ENCODE measurements at places on chromosomes 5 and 9.

GRCh38 chr5:159697530-159697929 is 218.8 kb upstream of the ADRA1B start:
- no peak for DNase-seq

DNA sequence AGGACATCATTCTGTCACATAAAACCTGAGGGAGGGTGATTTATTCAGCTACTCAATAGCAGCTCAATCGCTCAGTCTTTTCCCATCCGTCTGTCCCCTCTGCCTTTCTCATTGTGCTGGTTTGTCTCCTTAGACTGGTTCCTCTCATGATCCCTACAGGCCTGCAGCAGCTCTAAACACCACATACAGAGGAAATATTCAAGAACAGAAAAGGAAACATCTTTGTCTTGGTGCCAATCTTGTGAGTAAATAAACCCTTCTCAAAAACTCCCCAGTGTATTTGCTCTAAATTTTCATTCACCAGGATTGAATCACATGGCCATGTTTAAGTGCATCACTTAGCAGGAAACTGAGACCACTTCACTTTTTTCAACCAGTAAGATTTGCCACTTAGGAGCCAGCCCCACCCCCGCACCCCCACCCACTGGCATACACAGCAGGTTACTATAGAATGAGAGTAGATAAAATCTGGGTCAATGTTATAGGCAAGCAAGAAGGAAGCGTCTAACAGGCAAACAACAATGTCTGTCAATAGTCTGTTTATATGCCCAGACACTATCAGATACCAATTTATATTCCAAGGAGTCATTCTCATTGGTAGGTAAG is 895.5 kb upstream of the DMAC1 start:
- no peak for DNase-seq

- DNase-seq = no peak
These were observed 10.7 kb upstream of the LURAP1L start for GRCh38 chr9:12764150-12764549.

GRCh38 chr5:120813551-120813950 is 349.5 kb downstream of the PRR16 start:
- DNase-seq = no peak

DNA sequence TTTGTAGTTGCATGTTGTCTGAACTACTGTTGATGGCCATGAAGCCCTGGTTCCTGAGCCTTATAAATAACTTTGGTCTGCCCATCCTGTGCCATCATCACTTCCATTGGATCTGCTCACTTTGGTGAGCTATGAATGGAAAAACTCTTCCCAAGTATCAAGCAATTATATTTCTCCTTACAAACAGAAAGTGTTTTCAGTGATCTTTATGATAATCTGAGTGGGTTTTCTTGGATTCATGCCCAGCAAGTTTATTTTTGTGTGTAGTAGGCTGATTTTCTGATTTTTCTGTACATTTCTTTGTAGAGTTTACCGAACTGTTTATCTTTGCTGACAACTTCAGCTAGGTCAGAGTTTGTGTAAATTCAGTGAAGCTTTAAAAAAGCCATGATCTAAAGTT is 31.0 kb downstream of the CAMK4 start:
- no peak for DNase-seq

- peak; percentile 11 for DNase-seq
These were observed 69.5 kb upstream of the CKMT2 start for GRCh38 chr5:81163651-81164050.

DNA sequence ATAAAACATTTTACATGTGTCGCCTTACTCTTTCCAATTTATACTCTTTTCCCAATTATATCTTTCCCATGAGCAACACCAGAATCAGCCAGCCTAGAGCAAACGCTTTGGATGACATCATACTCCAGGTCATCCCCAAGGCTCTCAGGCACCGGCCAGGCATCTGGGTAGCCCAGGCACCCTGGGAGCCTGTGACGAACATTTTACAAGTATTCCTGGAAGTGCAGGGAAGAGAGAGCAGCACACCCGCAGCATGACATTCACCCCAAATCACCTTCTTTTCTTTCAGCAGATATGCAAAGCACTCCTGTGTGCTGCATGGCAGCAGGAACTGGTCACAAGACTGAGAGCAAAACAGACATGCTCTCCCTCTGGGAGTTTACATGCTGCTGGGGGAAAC is 75.7 kb upstream of the SMIM23 start:
- no peak for DNase-seq

DNA sequence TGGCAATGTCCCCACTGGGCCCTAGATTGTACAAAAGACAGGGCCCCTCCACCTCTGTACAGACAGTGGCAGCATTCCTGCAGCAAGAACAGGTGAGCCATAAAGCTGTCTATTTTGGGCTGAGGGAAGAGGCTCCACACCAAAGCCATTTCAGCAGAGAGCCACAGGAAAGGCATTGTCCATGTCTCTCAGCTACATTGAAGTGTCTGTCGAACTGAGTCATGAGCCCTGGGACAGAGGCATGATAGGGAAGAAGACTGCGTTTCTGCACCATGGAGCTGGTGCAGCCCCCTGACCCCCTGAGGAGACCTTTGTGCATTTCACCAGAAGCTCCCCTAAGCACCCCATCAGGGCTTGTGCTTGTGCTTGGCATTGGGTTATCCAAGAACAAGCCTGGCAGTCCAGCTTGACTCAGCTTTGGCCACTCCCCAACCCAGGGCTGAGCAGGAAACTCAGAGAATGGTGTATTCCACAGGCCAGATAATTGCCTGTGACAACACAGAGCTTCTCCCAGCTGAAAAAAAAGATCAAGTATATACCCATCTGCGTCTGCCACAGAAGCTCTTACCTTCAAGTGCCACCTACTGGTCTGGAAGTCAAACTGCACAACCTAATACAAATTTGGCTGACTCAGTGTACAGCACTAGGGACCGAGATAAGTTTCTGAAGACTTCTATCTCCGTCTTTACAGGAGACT is 5.9 kb upstream of the FRMD3 start:
- DNase-seq = no peak

DNA sequence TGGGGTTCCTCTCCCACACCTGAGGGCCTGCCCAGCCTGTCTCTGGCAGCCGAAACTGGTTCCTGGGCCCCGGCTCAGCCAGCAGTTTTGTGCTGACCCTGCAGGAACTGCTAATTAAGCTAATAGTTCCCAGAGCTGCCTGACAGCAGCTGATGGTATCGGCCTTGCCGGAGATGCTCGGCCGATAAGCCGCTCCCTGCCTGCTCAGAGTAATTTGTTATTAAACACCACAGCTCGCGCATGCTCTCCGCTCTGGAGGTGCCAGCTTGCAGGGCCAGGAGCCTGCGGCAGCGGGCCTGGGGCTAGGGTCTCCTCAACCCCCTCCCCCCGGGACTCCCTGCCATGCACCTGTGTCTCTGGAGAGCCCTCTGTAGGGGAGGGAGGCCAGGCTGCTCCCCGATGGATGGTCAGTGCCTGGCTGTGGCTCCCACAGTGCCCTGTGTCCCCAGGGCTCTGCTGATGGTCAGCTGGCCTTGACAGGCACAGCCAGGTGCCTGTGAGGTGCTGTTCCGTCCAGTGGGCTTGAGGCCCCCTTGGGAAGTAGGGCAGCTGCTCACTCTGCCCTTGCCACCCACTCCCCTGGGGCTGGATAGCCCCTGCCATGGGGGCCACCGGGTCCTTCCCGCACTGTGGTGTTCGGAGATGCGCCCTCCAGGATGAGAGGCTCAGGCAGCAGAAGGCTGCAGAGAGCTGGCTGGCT is 41.7 kb downstream of the RXRA start:
- DNase-seq = no peak

GRCh38 chr9:33329979-33330378 is 39.7 kb downstream of the NFX1 start:
- DNase-seq = no peak

DNA sequence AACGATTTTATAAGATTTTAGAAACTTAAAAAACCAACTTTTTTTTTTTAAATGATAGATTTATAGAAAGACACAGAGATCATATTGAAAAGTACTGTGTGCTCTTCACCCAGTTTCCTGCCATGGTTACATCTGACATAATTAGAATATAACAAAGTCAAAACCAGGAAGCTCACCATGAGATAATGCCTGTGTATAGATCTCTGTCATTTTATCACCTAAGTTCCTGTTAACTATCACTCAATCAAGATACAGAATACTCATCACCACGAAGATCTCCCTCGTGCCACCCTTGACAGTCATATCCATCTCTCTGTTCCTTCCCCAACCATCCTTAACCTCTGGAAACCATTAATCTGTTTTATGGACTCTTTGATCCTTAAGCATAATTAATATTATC is 39.1 kb downstream of the POC5 start:
- DNase-seq = no peak

- DNase-seq = no peak
These were observed 9.7 kb upstream of the CHD1 start for GRCh38 chr5:98938464-98938863.

DNA sequence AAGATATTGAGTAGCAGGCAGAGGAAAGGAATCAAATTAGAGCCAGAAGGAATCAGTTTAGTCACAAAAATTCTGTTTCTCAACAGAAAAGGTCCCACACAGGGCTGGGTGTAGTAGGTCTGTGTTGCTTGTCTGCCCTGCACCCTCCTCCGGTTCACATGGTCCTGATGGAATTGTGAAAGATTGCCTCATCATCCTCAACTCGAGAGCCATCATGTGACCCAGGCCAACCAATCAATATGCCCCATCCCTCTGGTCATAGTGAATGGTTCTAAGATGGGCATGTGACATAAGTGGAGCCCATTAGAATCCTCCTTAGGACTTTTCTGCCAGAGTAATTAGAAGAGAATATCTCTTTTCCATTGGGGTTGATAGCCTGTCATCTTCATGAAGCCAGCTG is 56.7 kb upstream of the RAD23B start:
- no peak for DNase-seq

- no peak for DNase-seq
These were observed 34.8 kb upstream of the RAPGEF1 start for GRCh38 chr9:131774636-131775035.

DNA sequence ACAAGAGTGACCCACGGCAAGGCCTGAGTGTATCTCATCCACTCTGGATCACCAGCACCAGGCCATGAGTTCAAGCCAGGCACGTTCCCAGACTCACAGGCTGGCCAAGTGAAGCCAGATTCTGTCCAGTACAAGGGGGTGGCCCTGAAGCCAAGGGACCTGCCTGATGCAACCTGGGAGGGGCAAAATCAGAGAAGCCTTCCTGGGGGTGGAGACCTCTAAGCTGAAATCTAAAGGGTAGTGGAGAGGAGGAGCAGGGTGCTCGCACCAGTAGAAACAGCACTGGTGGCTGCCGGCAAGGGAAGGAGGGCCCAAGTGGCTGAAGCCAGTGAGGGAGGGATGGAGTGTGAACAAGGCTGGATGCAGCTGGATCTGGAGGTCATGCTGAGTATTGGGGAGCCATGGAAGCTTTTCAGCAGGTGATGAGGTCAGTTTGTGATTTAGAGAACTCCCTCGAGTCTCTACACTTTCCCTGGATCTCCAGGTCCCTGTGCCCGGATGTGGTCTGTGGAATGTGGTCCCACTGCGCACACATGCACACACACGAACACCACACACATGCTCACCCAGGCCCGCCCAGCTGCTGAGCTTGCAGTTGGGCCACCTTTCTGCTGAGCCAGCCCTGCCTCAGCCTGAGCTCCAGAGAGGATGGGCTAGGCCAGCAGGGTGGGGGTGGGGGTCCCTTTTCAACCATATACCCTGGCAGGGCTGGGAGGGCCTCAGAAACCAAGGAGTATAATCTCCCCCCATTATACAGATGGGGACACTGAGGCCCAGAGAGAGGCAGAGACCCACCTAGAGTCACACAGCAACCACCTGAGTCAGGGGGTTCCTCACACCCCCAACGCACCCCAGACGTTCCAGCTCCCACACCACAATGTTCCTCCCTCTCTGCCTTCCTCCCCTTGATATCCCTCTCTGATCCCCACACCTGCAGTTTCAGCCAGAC is 1.6 kb downstream of the PIP5KL1 start:
- no peak for DNase-seq

DNA sequence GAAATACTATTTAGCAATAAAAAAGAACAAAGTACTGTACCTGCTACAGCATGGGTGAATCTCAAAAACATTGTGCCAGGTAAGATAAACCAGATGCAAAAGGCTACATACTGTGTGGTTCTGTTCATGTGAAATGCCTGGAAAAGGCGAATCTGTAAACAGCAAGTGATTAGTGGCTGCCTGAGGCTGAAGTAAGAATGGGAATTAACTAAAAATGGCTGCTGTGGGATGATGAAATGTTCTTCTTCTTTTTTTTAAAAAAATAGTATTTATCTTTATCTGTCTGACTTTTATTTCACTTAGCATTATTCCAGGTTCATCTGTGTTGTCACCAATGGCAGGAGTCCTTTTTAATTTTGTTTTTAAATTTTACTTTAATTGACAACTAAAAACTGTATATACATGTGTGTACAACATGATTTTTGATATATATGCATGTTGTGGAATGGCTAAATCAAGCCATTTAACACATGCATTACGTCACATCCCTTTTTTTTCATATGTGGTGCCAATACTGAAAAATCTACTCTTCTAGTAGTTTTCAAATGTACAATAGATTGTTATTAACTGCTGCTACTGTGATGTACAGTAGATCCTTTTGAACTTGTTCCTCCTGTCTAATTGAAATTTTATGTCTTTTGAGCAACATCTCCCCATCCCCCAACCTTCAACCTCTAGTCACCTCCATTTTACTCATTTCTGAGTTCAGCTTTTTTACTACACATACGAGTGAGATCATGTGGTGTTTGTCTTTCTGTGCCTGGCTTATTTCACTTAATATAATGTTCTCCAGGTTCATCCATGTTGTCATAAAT is 62.9 kb upstream of the TNFAIP8 start:
- no peak for DNase-seq

GRCh38 chr9:121294866-121295661 is 27.1 kb downstream of the GSN start:
- DNase-seq = no peak

GRCh38 chr5:55172937-55173686 is at the start of gene CDC20B:
Gene CDC20B, minus strand, starts transcription at chr5:55173177. Its CDS starts 177 bp downstream, at chr5:55173000.
- DNase-seq = peak; percentile 80

GRCh38 chr9:121708768-121709488 is 57.5 kb downstream of the DAB2IP start:
- DNase-seq = no peak

GRCh38 chr9:132828201-132828770 is 49.8 kb downstream of the AK8 start:
- no peak for DNase-seq

DNA sequence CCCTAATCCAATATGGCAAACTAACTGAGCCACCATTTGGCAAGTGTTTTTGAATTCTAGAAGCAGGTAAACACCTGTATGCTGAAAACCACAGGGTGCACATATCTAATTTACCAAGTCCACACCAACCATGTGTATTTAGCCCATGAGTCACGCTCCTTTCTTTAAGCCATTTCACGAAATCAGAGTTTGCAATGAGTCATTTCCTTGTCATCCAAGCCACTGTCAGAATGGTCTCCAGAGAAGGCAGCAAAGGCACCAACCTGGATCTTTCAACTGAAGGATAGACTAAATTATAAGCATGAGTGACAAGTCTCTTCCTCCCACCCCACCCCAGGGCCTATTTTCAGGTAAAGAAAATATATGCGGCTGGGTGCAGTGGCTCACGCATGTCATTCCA is 110.0 kb downstream of the PAX5 start:
- peak; percentile 17 for DNase-seq

Data from activated CD4-positive, alpha-beta T cell treated with anti-CD3 and anti-CD28 coated beads, Interleukin-2, amount 50 U/mL, for 48 hours (primary cell).